Pulmonary artery endothelial cell (primary cell): ENCODE measurements at places on chromosomes 3 and 15. TPM values are rescaled to one million over a fixed set of nuclear protein-coding genes. Genes with fewer than 3 reads are reported as not detected.
A peak's percentile ranks its signal among the peaks of the same experiment; 100 is the strongest.

- no peak for DNase-seq
Measured at GRCh38 chr3:98807011-98807410, 43.9 kb downstream of the ST3GAL6 start.

DNA sequence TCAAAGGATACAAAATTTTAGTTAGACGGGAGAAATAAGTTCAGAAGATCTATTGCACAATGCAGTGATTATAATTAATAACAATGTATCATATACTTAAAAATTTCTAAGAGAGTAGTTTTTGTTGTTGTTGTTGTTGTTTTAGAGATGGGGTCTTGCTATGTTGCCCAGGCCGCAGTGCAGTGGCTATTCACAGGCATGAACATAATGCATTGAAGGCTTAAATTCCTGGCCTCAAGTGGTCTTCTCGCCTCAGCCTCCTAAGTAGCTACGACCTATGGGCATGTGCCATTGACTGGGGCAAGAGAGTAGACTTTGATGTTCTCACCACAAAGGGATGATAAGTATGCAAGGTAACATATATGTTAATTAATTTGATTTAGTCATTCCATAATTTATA, 7.5 kb downstream of the STRIT1 start:
- no peak for DNase-seq

DNA sequence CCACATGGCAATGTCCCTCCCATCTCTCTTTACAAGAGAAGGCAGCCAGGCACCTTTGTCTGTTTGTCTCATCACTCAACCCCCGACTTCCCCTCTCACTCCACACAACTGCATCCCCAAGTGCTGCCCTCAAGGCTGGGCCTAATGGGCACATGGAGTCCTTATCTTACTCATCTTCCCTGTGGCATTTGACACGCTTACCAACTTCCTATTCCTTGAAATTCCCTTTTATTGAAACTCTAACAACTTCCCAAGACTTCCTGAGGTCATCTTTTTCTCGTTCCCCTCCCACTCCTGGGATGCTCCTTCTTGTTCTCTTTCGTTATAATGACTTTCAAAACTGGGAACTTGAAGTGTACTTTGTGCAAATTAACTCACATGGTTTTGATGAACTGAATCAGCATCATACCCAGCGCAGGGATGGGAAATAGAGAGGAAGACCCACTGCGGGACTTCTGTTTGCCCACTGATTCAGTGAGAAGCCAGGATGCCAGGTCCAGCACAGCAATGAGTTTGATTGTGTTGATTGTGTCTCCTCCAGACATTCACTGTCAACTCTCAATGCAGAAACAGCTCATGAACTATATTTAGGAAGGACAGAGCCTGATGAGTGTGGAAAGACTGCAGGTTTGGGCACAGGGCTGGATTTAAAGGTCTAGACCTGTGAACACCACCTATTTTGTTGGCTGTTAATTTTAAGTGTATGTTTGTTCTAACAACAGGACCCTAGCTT, 104.7 kb upstream of the TNIK start:
- no peak for DNase-seq

GRCh38 chr15:61153291-61153690, 75.8 kb downstream of the RORA start:
- DNase-seq, result no peak

DNA sequence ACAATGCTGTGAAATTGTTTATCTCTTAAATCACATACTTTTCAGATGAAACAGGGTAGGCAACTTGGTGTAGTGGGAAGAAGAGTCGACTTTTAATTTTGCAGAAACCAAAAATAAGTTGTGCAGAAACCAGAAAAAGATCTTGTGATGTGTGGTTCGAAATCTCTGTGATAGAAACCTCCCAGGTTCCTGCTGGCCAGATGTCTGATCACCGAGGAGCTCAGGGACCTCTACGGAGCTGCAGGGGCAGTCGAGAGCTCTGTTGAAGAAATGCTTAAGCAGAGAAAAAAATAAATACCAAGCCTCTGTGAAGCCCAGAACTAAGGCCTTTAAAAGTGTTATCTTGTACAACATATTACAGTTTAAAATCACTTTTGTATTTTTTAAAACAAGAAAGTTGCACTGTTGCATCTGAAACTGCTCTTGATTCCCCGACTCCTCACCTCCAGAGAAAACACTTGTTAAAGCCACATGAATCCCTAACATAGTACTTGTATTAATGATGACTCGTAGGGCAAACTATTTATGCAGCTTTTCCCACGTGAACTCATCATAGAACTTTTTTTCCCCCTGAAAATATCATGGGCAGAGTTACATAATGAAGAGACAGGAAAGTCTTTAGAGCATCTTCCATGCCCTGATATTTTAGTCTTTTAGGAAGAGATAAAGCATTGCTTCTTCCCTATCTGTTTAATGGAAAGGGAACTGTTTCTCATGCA, 51.3 kb downstream of the CCK start:
- no peak for DNase-seq

- DNase-seq, result no peak
Measured at GRCh38 chr3:111285694-111286093, 214.1 kb downstream of the NECTIN3 start.

DNA sequence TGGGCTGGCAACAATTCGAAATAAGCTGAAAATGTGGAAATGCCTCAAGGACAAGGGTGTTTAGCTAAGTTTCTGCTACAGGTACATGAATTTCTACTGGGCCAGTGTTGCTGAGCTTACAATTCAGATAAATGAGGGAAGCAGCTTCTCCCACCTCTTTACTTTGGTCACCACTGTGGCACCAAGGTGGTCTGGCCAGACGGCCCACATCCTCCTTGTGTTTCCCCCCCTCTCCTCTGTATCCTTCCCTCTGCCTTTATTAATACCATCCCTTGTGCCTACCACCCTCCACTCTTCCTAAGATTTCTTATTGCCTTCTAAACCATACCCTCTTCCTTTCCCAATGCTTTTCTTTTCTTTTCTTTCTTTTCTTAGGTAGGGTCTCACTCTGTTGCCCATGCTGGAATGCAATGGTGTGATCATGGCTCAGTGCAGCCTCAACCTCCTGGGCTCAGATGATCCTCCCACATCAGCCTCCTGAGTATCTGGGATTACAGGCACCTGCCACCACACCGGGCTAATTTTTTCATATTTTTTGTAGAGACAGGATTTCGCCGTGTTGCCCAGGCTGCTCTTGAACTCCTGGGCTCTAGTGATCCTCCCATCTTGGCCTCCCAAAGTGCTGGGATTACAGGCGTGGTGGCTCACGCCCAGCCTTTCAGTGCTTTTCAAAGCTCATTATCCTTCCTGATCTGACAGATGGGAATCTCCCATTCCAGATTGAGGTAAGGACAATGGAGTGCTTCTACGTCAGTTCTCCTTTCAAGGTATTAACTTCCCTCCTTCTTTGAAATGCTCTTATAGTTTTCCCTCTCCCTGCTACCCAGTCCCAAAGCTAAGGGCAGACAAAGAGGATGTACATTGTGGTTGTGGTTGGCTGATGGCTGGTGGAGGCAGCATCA, 14.8 kb downstream of the ANXA2 start:
- DNase-seq, result no peak

DNA sequence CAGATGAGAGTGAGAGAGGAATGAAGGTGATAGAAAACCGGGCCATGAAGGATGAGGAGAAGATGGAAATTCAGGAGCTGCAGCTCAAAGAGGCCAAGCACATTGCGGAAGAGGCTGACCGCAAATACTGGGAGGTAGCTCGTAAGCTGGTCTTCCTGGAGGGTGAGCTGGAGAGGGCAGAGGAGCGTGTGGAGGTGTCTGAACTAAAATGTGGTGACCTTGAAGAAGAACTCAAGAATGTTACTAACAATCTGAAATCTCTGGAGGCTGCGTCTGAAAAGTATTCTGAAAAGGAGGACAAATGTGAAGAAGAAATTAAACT, 88.9 kb downstream of the EOMES start:
- DNase-seq, result no peak

- no peak for DNase-seq
Measured at GRCh38 chr15:70525551-70525950, 237.8 kb downstream of the UACA start.

DNA sequence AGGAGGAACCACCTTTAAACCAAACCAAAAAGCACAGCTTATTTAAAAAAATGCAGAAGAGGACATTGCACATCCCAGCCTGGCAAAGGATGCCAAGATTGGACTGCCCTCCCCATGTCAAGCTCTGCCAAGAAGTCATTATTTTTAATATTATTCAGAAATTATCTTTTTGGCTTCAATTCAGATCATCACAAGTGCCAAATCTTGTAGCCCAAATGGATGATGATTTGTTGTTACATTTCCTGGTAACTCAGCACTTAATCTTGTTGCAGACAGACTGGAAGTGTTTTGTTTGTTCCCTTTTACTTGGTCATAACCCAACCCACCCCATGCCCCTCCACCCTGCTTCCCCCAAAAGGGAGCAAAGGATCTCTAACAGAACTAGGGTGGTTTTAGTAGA, 28.1 kb upstream of the LXN start:
- no peak for DNase-seq

DNA sequence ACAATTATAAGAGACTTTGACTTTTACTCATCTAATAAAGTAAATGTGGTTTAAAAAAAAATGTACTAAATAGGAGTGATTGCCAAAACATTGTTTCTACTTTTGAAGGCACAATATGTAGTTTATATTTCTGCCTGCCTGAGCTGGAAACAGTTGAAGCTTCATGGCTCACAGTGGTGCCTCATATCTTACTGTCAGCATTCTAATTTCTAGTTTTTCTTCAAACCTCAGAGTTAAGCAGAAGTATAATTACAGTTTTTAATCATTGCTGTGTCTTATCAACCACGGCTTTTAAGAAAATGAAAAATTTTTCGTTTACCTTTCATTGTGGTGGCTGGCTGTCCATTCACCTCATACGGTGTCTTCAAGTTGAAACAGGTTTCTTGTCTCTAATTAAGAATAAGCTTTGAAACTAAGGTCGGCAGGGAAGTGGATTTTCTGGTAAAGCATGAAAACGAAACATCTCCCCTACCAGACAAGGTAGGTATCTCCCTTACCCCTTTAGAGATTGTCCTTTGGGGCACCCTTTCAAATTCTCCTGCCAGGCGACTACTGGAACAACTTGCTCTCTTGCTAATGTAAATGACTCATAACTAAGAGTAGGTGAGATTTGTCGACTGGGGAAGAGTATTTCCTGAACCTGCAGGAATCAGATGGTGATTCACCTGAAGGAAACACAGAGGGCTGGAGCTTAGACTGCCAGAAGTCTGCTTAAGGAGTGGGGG, at the start of gene GPR87:
GPR87 (minus strand) TSS at position 554 of the 725 bp plus-strand sequence. CDS start 16,720 bp downstream, outside the sequence.
- DNase-seq, result no peak

- DNase-seq, result no peak
Measured at GRCh38 chr3:29537889-29538609, 257.2 kb downstream of the RBMS3 start.

DNA sequence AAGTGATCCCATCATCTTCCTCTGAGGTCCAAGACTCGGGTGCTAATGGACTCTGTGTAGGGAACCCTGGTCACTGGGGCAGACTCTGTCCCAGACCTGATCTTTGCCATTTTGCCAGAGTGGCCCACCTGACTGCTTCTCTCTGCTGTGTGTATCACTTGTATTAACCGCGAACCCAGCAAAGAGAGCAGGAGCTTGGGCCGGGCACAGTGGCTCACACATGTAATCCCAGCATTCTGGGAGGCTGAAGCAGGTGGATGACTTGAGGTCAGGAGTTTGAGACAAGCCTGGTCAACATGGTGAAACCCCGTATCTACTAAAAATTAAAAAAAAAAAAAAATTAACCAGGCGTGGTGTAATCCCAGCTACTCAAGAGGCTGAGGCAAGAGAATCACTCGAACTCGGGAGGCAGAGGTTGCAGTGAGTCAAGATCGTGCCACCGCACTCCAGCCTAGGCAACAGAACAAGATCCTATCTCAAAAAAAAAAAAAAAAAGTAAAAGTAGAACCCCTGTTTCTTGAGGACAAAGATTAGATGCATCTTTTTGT, 32.9 kb upstream of the CYP11A1 start:
- DNase-seq, result no peak

- no peak for DNase-seq
Measured at GRCh38 chr3:165854696-165855095, 17.5 kb upstream of the BCHE start.

DNA sequence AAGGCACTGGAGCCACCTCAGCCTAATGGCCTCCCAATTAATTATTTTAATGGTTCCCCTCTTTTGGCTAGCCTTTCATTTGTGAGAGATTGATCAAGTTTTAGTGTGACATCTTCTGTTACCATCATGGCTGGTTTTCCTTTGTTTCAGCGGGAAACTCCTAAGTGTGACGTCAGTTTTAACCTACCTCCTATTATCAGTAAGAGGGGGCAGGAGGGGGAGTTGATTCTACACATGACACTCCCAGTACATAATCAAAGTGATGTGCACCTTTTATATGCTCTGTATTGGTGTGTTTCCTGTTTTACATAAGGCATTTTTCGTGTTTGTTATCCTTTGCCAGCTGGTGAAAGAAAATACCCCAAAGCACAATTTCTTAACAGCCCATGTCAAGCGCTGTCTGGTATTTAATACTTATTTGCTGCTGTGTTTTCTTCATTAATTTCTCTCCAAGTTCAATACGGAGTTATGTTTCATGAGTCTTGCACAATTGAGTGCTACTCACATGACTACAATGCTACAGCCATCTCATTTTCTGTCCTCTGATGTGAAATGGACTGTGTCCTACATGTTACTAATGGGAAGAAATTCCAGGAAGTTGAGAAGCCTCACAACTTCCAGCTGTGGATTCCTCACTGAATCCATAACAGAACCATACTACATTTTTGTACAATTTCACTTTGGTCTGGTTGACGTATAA, 52.2 kb upstream of the POLR2M start:
- no peak for DNase-seq

DNA sequence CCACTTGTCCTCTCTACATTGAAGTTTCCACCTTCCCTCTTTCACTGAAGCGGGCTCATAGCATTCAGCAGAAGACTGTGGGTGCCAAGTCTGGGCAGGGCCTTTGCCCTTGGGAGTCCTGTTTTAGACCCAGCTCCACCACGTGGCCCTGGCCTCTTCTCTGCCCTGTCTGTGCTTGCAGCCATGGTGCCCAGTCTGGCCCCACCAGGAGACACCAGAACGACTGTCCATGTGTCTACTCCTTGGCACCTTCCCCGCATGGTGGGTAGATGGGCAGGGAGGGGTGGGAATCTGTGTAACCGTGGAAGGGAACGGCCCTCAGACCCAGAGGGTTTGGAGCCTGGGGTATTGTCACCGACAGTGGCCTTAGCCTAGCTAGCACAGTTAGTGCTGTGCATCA, 17.9 kb upstream of the EMC3 start:
- no peak for DNase-seq

GRCh38 chr3:38268522-38268921, 2.9 kb downstream of the SLC22A13 start:
- no peak for DNase-seq

DNA sequence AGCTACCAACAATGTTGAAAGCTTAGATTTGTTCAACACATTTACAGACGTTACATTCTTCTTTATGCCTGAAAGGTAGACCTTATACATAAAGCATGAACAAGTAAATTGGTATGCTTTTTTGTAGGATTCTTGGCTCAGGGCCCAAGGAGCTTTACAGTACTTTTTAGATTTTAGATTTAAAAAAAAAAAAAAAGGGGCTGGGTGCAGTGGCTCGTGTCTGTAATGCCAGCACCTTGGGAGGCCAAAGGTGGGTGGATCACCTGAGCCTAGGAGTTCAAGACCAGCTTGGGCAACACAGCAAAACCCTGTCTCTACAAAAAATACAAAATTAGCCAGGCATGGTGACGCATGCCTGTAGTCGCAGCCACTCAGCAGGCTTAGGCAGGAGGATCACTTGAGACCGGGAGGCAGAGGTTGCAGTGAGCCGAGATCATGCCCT, 39.7 kb downstream of the MEF2A start:
- no peak for DNase-seq

GRCh38 chr15:48644827-48645557, 517 bp downstream of the FBN1 start:
- peak; percentile 11 for DNase-seq

Gene ZNF385D
- total RNA-seq, result 0.79 and 1.2 TPM in 2 replicates

Gene HIGD2B
- 0.07 and 0.13 TPM in 2 replicates for total RNA-seq

Gene SLC2A2
- total RNA-seq, result not detected in 2 replicates

Gene TEX55
- total RNA-seq, result not detected in 2 replicates

Gene SV2B
- not detected in 2 replicates for total RNA-seq
